Left kidney (tissue), 8 donors: ENCODE measurements at places on chromosomes 6 and 20.

- no peak for DNase-seq
Measured at GRCh38 chr20:9021216-9021615, 47.7 kb upstream of the PLCB4 start.

GRCh38 chr20:3690413-3690812 is 8.6 kb upstream of the ADAM33 start:
- DNase-seq: no peak

DNA sequence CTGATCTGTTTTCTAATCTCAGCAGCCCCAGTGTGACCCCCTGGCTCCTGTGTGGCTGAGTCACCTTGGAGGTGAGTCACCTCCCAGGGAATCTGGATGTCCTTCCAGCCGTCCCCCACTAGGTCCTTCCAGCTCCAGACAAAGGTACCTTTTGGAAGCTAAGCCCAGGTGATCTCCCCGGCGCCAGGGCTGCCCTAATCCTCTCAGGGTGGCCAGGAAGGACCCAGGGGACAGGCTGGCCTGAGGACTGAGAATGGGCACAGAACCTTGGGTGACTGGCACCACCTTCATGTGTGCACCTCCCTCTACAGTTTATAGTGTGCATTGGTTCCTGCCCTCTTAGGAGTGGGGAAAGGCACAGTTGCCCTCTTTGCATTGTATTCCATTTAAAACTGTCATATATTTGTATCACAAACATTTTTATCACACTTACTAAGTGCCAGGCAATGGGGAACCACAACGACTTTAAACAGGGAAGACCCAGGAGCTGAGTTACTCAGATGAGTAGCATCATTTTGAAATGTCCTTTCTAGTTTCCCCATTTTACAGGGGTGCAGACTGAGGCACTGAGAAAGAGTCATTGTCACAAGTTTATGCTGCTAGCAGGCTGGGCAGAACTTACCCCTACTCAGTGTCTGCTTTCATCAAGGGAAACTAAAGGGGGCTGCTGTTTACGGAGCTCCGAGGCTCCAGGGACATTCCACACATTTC is 2.6 kb upstream of the BPIFB4 start:
- no peak for DNase-seq

GRCh38 chr6:118895261-118895560 is 1.3 kb downstream of the ASF1A start:
- DNase-seq: no peak

DNA sequence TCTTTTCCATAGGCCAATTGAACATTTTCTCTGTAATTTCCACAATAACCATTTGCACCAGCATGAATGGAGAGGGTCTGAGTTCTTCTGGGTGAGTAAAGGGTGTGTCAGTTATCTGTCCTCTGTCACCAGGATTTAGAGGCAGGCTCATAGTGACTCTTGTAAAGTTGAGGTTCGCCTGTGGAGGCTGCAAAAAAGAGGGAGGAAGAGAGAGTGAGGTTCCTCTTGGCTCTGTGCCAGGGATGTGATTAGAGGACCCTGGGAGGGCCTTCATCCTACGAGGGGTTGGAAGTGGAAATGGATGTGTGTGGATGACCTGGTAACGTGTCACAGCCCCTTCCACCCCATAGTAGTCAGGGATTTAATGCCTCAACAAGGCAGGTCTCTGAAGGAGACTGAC is 242.0 kb downstream of the ESR1 start:
- DNase-seq: no peak
